ENCODE measurements at places on chromosomes 16 and 17. TPM values are rescaled to one million over a fixed set of nuclear protein-coding genes. Genes with fewer than 3 reads are reported as not detected.

CDK5R1 gene
- total RNA-seq = 0.32 TPM

CKLF gene
- 38.0 TPM for total RNA-seq

SLC2A4 gene
- 0.16 TPM for total RNA-seq

NOD2 gene
- total RNA-seq = not detected

MYH1 gene
- total RNA-seq = not detected

AOC3 gene
- 1.9 TPM for total RNA-seq

TMEM98 gene
- total RNA-seq = 102 TPM

NOB1 gene
- total RNA-seq = 25.7 TPM

KRT32 gene
- not detected for total RNA-seq

TMEM114 gene
- total RNA-seq = not detected

KCNH4 gene
- total RNA-seq = not detected

GNG13 gene
- not detected for total RNA-seq

HCFC1R1 gene
- 16.8 TPM for total RNA-seq

TMEM101 gene
- total RNA-seq = 113 TPM

CSNK1D gene
- total RNA-seq = 46.2 TPM

MT4 gene
- not detected for total RNA-seq

CHD3 gene
- total RNA-seq = 439 TPM

IKZF3 gene
- total RNA-seq = not detected

CPNE7 gene
- 9.2 TPM for total RNA-seq

TBC1D28 gene
- not detected for total RNA-seq

MSI2 gene
- total RNA-seq = 15.8 TPM

DHRS7C gene
- not detected for total RNA-seq

MATCAP1 gene
- total RNA-seq = 27.7 TPM

PDXDC1 gene
- total RNA-seq = 50.5 TPM

PABPN1L gene
- total RNA-seq = not detected

KRT24 gene
- total RNA-seq = not detected

GPR179 gene
- not detected for total RNA-seq

GPR139 gene
- not detected for total RNA-seq

EVPLL gene
- total RNA-seq = not detected

SCGB1C2 gene
- not detected for total RNA-seq

SLC16A6 gene
- 0.09 TPM for total RNA-seq

C1QTNF8 gene
- not detected for total RNA-seq

ABCA10 gene
- 5.2 TPM for total RNA-seq

C16orf54 gene
- total RNA-seq = not detected

WWOX gene
- 24.8 TPM for total RNA-seq

NTN1 gene
- 1.0 TPM for total RNA-seq

AMZ2 gene
- 83.1 TPM for total RNA-seq

SRSF2 gene
- total RNA-seq = 91.3 TPM

SPAG7 gene
- 51.7 TPM for total RNA-seq

Data from bronchial smooth muscle cell (primary cell).